Bladder microvascular endothelial cell (primary cell): ENCODE measurements at places on chromosomes 4 and X. TPM values are rescaled to one million over a fixed set of nuclear protein-coding genes. Genes with fewer than 3 reads are reported as not detected.

Gene DOCK11
- total RNA-seq: 0.13 and 0.49 TPM in 2 replicates

Gene ETNPPL
- total RNA-seq: not detected in 2 replicates

Gene HTR2C
- total RNA-seq: not detected in 2 replicates

Gene GAGE12F
- total RNA-seq: not detected in 2 replicates

Gene AMBN
- not detected in 2 replicates for total RNA-seq

Gene PRR32
- total RNA-seq: not detected in 2 replicates

Gene ZMYM3
- total RNA-seq: 8.1 and 14.9 TPM in 2 replicates

Gene YIPF7
- total RNA-seq: not detected in 2 replicates

Gene STK26
- total RNA-seq: 1.4 and 2.8 TPM in 2 replicates

Gene CSN1S1
- not detected in 2 replicates for total RNA-seq

Gene CHRDL1
- total RNA-seq: not detected in 2 replicates

Gene CTSO
- 5.5 and 5.7 TPM in 2 replicates for total RNA-seq

Gene DRD5
- not detected in 2 replicates for total RNA-seq

Gene FAM53A
- 0.65 and 1.7 TPM in 2 replicates for total RNA-seq

Gene CXCR3
- not detected in 2 replicates for total RNA-seq

Gene NDNF
- total RNA-seq: 0.16 and 5.1 TPM in 2 replicates

Gene ARHGAP36
- total RNA-seq: not detected in 2 replicates

Gene PPP2R2C
- 0.16 and 0.38 TPM in 2 replicates for total RNA-seq

Gene GAGE2A
- total RNA-seq: not detected in 2 replicates

Gene SERPINA7
- not detected in 2 replicates for total RNA-seq

Gene UCP1
- not detected in 2 replicates for total RNA-seq

Gene CLDN24
- not detected in 2 replicates for total RNA-seq

Gene LUZP4
- not detected in 2 replicates for total RNA-seq

Gene SMIM10L2A
- 0.49 and 0.50 TPM in 2 replicates for total RNA-seq
